ENCODE measurements at places on chromosomes 12 and 14. TPM values are rescaled to one million over a fixed set of nuclear protein-coding genes. Genes with fewer than 3 reads are reported as not detected.

Gene CGRRF1
- 17.4 TPM for total RNA-seq

Gene EFS
- total RNA-seq: 6.3 TPM

Gene ART4
- 12.1 TPM for total RNA-seq

Gene COQ5
- total RNA-seq: 34.3 TPM

Gene AHNAK2
- total RNA-seq: 5.7 TPM

Gene SLC38A1
- total RNA-seq: 116 TPM

Gene CLEC9A
- total RNA-seq: not detected
